ENCODE measurements at places on chromosomes 16 and 17.

DNA sequence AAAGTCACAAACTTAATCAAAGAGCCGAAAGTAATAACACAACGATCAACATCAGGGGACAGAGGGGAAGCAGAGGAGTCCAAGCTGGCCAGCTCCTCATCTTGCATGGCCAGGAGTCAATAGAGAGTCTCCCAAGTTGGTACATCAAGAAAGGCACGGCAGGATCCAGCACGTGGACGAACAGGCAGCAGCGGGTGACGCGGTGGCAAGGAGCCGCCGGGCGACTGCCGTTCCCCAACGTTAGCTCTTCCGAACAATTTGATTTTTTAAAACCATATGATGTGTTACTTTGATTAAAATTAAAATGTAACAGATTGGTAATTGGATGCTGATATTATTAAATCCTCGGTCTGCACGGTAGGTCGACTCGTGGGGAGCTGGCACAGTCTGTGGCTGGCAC is 81.8 kb upstream of the DOC2B start:
- no peak for DNase-seq

DNA sequence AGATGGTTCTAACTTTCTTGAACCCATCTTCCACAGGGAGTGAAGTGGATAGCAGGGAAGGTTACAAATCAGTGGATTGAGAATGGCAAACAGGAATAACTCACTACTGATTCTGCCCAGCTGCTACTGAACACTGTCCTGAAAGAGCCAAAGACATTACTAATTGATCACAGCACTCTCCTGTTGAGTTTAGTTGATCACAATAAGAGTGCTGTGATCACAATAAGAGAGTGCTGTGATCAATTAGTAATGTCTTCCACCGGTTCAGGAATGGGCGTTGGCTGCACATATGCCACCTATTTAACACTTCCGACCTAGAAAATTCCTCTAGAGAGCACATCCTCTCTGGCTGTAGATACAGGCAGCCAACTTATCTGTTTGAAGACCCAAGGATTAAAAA is 11.4 kb downstream of the CFAP97D1 start:
- DNase-seq = no peak

DNA sequence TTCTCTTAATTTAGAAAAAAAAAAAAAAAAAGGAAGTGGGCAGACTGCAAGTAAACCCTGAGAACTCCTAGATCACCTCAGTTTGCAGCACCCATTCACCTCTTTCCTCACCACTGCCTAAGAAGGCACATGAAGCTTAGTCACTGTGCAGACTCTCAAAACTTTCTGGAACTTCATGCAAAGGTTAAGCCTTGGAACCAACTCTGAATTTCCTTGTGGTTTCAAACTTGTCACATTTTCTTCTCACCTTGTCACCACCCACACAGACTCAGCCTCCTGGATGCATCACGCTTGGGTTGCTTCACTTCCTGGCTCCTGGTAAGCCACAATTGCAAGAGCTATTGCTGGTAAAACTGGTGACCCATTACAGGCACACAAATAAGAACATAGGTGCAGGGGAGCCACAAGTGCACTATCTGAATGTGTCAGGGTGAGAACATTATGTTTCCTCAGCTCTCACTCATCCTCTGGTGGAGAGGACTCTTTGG is 15.0 kb upstream of the CPD start:
- no peak for DNase-seq

GRCh38 chr17:49343273-49343672 is 18.8 kb downstream of the ZNF652 start:
- DNase-seq = no peak

- DNase-seq = no peak
These were observed 112.0 kb upstream of the CDC42EP4 start for GRCh38 chr17:73423806-73424205.

DNA sequence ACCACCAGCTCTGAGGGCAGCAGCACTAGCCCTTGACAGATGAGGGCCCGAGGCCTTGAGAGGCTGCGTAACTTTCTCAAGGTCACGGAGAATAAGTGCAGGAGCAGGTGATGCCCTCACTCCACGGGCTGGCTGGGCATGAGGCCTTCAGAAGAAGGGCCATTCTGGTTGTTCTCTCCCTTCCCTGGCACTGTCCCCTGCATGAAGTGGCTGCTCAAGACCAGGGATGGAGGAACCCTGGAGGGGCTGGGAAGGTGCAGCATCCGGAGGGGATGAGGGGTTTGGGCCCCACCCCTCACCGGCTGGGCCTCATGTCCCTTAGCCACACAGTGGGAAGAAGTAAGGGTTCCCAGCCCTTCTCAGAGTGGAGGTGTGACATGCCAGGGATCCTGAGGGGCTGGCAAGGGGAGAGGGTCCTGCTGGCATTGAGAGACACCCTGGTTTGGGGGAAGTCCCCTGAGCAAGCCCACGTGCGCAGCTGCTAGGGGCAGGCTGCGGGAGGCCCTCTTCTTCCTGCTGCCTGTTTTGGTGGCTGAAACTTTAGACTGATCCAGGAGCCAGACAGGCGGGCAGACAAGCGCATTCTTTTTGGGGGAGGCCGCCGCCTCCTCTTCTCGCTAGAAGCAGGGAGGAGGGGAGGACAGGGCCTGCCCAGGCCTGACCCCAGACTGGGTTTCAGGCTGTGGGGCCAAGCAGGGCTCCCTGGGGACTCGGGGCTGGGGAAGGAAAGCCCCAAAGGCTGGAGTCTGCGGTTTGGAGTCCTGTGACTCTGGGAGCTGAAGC is 74.0 kb downstream of the N4BP1 start:
- DNase-seq = peak; percentile 21

DNA sequence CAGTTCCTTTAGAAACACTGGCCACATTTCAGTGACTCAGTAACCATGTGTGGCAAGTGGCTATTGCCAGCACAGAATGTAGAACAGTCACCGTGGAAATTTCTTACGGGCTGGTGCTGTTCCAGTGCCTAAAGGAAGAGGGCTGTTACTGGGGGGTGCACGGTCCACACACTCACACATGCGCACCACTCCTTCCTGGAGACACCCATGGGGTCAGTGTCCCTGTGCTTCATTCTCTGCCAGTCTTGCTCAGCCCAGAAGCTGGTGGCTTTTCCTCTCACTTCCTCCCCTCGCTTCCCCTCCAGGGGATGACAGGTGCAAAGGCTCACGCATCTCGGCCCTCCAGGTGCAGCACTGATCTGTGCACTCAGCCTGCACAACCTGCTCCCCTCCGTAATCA is 115.6 kb downstream of the CCDC182 start:
- no peak for DNase-seq
